ENCODE measurements at places on chromosomes 3 and 15. TPM values are rescaled to one million over a fixed set of nuclear protein-coding genes. Genes with fewer than 3 reads are reported as not detected.
A peak's percentile ranks its signal among the peaks of the same experiment; 100 is the strongest.

GRCh38 chr3:135085652-135086436 lies 290.8 kb downstream of the EPHB1 start:
- no peak overlapping the region for H3K27ac ChIP-seq
- H3K27me3 ChIP-seq = no peaks in the 10 kb centered on the region
- no peaks in the 10 kb centered on the region for H3K4me1 ChIP-seq

Gene MESP2
- 0.41 TPM for total RNA-seq

Gene C3orf33
- total RNA-seq = 1.7 TPM

DNA sequence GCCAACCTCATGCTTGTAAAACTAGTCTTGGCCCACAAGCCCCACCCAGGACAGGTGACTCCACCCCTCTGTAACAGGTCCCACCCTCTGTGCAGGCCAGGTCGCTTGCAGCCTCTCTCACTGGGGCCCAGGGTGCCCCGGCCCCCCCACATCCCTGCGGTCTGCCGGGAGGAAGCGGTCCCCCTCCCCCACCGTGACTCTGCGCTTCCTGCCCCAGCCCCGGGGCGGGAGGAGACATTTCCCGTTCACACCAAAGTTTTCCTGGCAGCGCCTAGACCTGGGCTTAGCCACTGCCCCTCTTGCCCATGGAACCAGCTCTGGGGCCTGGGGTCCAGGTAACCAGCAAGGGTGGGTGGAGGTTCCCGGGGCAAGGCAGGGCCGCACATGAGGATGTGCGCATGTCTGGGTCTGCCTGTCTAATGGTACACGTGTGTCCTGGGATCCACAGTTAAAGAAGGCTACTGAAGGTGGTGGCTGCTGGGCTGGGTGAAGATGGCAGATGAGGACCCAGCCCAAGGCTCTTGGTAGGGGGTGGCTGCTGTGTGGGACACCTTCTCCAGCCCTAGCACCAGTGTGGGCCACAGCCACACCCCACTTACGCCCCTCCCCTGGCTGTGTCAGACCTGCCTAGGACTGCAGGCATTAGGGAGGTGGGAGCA lies 8.4 kb downstream of the NBEAL2 start:
- H3K4me1 ChIP-seq = peaks cover 56% of the 10 kb centered on the region
- H3K27me3 ChIP-seq = no peaks in the 10 kb centered on the region
- DNase-seq = peak; percentile 89

GRCh38 chr3:20935791-20936190 lies 749.8 kb upstream of the SGO1 start:
- no peaks in the 10 kb centered on the region for H3K36me3 ChIP-seq
- no peaks in the 10 kb centered on the region for H3K27me3 ChIP-seq
- H3K4me1 ChIP-seq = no peaks in the 10 kb centered on the region

Gene UBAP1L
- 6.3 TPM for total RNA-seq

DNA sequence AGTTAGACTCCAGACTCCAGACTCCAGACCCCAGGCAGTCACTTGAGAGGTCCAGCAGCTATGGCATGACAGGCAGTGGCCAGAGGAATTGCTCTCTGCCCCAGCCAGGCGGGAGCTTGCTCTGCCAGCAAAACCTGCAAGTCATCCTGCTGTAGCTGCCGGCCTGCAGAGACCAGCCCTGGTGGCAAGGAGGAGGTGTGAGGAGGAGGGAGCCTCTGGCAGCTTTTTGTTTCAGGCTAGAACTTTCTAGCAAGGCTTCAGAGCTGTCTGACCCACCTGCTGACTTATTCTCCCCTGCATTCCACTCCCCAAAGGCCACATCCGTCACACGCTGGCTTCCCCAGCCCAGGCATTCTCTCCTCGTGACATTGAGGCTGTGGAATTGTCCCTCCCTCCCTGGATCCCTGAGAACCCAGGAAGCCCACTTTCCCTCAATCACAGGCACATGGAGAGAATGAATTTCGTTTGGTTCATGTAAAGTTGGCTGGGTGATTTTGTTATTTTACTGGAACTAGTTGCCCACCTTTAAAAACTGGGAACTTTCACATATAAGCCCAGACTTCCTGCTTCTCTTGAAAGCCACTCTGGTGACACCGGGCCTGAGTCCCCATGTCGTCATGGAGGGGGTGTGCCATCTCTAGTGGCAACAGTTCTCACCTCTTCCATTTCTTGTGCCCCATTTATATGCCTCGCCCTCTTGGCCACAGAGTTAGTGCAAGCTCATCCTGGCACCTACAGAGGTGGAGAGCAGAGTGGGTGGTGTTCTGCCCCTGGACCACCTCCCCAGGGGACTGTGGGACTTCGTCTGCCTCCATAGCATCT lies 82.7 kb downstream of the ABHD5 start:
- H3K4me1 ChIP-seq = peaks cover 16% of the 10 kb centered on the region
- no peak for DNase-seq
- peaks cover 3% of the 10 kb centered on the region for H3K27me3 ChIP-seq
- no peaks in the 10 kb centered on the region for H3K36me3 ChIP-seq
- no peak overlapping the region for H3K4me3 ChIP-seq

- DNase-seq = no peak
- H3K27me3 ChIP-seq = peaks cover 4% of the 10 kb centered on the region
- H3K4me3 ChIP-seq = no peak overlapping the region
- H3K36me3 ChIP-seq = no peaks in the 10 kb centered on the region
Measured at GRCh38 chr3:125641891-125642290, 46.6 kb upstream of the OSBPL11 start.

GRCh38 chr3:190941694-190942260 lies 79.3 kb upstream of the GMNC start:
- H3K36me3 ChIP-seq = no peaks in the 10 kb centered on the region
- no peak overlapping the region for H3K27ac ChIP-seq
- H3K4me1 ChIP-seq = no peaks in the 10 kb centered on the region
- H3K4me3 ChIP-seq = no peak overlapping the region
- DNase-seq = no peak
- H3K27me3 ChIP-seq = no peaks in the 10 kb centered on the region

Gene P3H2
- not detected for total RNA-seq

Gene AGTR1
- not detected for total RNA-seq

- no peak for DNase-seq
- peaks cover 28% of the 10 kb centered on the region for H3K27me3 ChIP-seq
- H3K4me1 ChIP-seq = peaks cover 2% of the 10 kb centered on the region
Measured at GRCh38 chr3:49872801-49873281, 3.1 kb upstream of the CAMKV start.

- DNase-seq = no peak
- peaks cover 3% of the 10 kb centered on the region for H3K27me3 ChIP-seq
- no peak overlapping the region for H3K27ac ChIP-seq
- no peak overlapping the region for H3K4me3 ChIP-seq
Measured at GRCh38 chr3:130293247-130293646, 52.2 kb upstream of the COL6A5 start.

Gene FAM174B
- 3.7 TPM for total RNA-seq

Gene SLC24A5
- total RNA-seq = not detected

DNA sequence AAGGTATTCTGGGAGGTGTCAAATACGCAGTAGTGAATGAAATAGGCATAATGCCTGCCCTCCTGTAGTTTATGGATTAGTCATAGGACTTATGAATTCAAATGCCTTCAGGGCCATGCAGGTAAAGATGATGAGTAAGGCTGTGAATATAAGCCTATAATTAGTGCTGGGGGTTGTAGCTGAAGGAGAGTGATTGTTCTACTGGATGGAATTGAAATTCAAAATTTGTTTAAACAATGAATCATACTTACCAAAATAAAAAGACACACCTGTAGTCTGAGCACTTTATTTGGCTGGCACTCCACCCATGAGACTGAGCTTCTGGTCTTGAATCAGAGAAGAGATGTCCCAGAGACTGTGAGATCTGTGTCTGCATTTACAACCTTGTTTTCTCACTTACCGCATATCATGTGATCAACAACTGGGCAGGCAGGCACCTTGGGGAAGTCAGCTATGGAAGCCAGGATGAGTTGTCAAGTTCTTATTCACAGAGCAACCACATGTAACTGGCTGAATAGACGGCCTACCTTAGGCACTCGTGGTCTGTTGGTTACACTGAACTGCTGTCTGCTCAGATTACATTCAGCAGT lies 291.8 kb downstream of the NAALADL2 start:
- no peaks in the 10 kb centered on the region for H3K27me3 ChIP-seq
- no peak for DNase-seq
- no peak overlapping the region for H3K27ac ChIP-seq
- H3K4me3 ChIP-seq = no peak overlapping the region
